ENCODE measurements at places on chromosomes 7 and 10.

DNA sequence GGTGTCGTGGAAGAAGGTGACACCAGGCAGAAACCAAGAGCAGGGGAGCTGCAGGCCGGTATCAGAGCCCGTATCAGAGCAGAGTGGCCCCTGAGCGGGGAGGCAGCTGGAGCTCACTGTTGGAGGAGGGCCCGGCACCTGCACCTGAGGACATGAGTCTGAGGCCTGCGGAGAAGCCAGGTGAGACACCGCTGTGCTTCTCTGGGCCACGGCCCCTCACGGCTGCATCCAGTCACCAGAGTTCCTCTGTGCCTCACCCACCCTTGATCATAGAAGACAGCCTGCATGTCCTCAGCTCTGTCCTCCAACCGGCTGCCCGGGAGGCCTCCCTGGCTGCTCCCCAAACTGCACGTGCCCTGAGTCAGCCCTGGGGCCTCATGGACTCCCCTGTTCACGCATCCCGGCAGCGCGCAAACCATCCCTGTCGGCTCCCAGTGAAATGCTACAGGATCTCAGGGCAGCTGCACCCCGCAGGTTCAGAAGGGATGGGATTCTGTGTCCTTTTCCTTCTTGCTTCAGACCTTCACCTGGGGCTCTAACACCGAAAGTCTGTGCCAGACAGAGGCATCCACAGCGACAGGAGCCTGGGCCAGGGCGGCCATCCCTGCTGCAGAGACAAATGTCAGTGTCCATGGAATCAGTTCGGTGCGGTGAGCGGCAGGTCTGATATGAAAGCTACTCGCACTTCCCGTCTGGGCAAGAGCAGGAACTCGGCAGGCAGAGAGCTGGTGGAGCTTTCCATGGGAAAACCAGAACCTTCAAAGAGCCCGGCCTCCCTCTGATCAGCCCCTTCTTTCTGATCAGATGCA is 111.9 kb upstream of the FAM20C start:
- no peak for DNase-seq

DNA sequence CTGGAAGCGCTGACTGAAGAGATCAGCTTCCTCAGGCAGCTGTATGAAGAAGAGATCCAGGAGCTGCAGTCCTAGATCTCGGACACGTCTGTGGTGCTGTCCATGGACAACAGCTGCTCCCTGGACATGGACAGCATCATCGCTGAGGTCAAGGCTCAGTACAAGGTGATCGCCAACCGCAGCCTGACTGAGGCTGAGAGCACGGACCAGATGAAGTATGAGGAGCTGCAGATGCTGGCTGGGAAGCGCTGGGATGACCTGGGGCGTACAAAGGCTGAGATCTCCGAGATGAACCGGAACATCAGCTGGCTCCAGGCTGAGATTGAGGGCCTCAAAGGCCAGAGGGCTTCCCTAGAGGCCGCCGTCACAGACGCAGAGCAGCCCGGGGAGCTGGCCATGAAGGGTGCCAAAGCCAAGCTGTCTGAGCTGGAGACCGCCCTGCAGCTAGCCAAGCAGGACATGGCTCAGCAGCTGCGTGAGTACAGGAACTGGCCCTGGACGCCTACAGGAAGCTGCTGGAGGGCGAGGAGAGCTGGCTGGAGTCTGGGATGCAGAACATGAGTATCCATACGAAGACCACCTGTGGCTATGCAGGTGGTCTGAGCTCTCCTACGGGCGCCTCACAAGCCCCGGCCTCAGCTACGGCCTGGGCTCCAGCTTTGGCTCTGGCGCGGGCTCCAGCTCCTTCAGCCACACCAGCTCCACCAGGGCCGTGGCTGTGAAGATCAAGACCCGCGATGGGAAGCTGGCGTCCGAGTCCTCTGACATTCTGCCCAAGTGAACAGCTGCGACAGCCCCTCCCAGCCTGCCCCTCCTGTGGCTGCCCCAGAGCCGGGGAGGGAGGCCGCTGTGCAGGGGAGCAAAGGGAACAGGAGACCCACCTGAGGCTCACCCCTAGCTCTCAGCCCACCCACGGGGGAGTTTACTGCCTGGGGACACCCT is 24.9 kb upstream of the AMPH start:
- DNase-seq: no peak

DNA sequence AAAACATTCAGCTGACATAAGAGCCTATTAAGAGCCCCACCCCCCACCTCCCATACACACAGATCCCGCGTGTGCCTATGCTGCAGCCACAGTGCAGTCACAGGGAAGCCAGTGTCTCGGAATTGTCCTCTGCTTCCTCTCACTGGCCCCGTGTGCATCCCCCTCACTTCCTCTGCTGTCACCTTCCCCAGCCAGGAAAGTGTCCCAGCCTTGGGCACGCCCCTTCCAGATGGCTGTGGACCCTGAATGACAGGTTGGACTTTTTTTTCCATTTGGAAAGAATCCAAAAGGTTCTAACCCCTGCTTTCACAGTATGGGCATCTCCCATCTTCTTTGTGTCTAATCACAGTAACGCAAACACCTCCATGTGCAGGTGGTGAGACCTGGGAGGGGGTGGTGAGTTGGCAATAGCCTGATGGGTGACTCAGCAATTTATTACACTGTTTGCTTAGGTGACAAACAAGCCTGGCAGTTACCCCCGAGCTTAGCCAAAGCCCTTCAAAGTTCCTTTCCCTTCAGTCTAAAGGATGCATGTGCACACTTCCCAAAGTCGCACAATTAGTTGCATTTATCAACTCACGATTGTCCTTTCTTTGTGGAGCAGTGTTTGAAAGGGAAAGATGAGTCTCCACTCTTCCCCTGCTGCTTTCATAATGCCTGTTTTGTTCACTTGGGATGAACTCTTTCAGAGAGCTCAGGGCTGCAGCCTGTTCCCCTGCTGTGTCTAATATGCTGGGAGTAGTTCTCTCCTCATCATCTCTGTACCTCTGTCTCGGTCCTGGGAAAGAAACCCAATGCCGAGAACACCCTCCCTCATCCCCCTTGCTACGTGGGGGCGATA is 67.5 kb upstream of the EFCAB10 start:
- no peak for DNase-seq

DNA sequence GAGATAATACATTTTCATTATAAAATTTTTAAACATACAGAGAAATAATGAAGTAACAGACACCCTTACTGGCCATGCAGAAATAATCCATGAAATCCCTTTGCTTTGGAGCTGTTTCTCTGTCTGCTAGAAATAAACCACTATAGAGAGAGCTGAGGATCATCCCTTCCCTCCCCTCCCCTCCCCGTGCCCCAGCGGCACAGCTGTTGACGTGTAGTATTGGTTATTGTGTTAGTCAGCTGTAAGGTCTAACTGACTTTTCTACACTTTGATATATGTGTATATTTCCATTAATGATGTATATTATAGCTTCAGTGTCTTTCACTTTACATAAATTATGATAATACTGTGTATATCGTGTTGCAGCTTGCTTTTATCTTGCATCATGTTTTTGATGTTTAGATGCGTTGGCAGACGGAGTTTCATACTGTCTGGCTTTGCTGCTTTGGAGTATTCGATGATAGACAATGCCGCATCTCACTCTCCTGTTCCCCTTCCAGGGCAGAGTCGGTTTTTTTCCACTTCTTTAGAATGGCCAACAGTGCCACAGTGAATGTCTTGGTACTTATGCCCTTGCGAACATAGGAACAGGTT is 27.4 kb upstream of the GRID1 start:
- no peak for DNase-seq

DNA sequence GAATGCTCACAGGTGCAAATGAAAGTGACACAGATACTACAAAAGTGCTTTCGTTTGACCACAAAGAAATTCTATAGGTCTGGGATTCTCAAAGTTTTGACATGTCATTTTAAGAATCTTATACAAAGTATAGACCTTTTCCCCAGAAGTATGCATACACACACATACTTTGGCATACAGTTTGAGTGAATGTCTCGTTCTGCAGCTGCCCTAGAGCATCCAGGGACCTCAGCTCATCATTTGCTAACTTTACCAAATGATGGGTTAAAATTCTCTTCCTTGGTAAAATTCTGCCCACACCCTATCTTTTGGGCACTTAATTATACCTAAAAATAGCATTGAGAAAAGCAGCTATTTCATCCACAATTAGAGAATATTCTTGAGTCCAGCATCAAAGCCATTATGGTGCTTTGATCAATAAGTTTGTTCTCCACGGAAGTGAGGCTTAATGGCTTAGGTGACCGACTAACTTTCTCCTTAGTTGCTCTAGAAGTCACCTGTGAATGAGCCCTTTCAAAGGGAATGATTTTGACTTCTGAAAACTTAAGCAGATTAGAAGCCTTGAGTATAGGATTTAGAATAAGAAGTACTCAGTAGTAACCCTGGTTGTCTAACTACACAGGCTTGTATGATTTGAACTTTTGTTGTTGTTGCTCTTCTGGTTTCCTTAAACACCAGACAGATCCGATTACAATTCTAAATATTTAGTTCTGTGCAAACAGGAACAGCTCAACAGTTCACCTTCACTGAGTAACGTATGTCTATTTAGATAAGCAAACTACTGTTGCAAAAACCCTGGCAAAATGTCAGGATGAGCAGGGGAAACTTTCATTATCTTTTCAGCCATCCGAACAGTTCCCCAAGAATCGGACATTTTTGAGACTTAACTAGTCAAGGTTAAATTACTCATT is 70.6 kb downstream of the CNNM2 start:
- no peak for DNase-seq

GRCh38 chr7:111892588-111892987 is 313.6 kb downstream of the DOCK4 start:
- DNase-seq: no peak

GRCh38 chr7:30906014-30906413 is 5.6 kb upstream of the AQP1 start:
- DNase-seq: no peak

- no peak for DNase-seq
These were observed 23.8 kb upstream of the BICC1 start for GRCh38 chr10:58488921-58489320.

GRCh38 chr10:11959966-11960365 is 82.6 kb downstream of the UPF2 start:
- DNase-seq: no peak

GRCh38 chr7:21327422-21328409 is 100.2 kb upstream of the SP4 start:
- DNase-seq: no peak

DNA sequence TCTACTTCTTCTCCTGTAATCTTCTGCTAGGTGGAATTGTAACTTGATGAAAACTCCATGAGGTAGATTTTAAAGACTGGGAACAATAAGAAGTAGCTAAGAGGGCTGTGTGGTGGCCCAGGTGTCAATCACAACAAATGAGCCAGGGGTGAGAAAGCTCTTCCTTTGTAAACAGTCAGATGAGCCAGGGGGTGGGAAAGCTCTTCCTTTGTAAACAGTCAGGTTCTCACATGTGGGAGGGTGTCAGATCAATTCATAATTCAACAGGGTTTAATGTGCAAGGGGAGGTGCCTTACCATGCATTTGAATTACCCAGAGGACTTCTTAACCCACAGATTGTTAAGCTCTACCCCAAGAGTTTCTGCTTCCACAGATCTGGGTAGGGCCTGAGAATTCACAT is 312.4 kb upstream of the AUTS2 start:
- DNase-seq: no peak

DNA sequence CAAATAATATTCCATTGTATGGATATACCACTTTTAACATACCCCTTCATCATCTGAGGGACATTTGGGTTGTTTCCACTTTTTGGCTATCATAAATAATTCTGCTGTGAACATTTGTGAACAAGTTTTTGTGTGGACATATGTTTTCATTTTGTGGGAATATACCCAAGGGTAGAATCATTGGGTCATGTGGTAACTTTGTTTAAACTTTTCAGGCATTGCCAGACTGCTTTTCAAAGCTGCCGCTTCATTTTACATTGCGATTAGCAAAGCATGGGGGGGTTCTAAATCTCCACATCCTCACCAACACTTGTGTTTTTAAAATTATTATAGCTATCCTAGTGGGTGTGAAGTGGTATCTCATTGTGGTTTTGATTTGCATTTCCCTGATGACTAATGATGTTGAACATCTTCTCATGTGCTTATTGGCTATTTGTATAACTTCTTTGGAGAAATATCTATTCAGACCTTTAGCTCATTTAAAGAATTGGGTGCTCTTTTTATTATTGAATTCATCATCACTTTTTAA is 8.4 kb upstream of the HHEX start:
- no peak for DNase-seq

- DNase-seq: no peak
These were observed 2.0 kb downstream of the IFRD1 start for GRCh38 chr7:112452102-112452888.

GRCh38 chr7:101813402-101814019 is 3.9 kb upstream of the CUX1 start:
- DNase-seq: no peak

- DNase-seq: no peak
These were observed 12.6 kb upstream of the FGFR2 start for GRCh38 chr10:121610798-121611323.

- DNase-seq: no peak
These were observed 42.8 kb upstream of the PRSS58 start for GRCh38 chr7:142300689-142301088.
